ENCODE measurements at places on chromosomes 1 and 21. TPM values are rescaled to one million over a fixed set of nuclear protein-coding genes. Genes with fewer than 3 reads are reported as not detected.
A peak's percentile ranks its signal among the peaks of the same experiment; 100 is the strongest.

GRCh38 chr1:7539769-7540175 lies 231.3 kb upstream of the VAMP3 start:
- DNase-seq, result peak; percentile 79
- peaks cover 7% of the 10 kb centered on the region for H3K4me1 ChIP-seq
- no peak overlapping the region for H3K4me3 ChIP-seq
- no peak overlapping the region for H3K27ac ChIP-seq
- H3K36me3 ChIP-seq, result no peaks in the 10 kb centered on the region
- no peaks in the 10 kb centered on the region for H3K27me3 ChIP-seq

Gene OR2L5
- total RNA-seq, result not detected

DNA sequence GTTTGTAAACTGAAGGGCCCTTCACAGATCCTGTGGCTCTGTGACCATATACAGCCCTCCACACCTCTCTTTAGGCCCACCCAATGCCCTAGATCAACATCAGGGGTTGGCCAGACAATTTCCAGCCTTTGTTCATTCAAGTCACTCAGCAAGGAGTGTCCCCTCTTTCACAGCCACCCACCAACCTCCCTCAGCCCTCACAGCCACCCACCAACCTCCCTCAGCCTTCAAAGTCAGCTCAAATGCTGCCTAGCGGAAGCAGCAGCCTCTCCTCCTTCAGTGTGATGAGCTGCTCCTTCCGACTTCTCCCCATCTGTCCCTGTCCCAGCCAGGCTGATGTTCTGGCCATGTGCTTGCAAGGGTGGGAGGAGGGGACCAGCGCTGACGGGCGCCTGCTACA lies 71.4 kb downstream of the DMRTB1 start:
- no peak for DNase-seq
- H3K4me1 ChIP-seq, result peaks cover 18% of the 10 kb centered on the region
- no peak overlapping the region for H3K4me3 ChIP-seq
- H3K36me3 ChIP-seq, result no peaks in the 10 kb centered on the region
- H3K27ac ChIP-seq, result no peak overlapping the region

GRCh38 chr1:209885403-209886218 lies 52.4 kb upstream of the SYT14 start:
- H3K36me3 ChIP-seq, result no peaks in the 10 kb centered on the region
- H3K4me1 ChIP-seq, result peaks cover 3% of the 10 kb centered on the region
- no peaks in the 10 kb centered on the region for H3K27me3 ChIP-seq
- H3K4me3 ChIP-seq, result no peak overlapping the region
- no peak overlapping the region for H3K27ac ChIP-seq
- DNase-seq, result no peak

- H3K4me1 ChIP-seq, result no peaks in the 10 kb centered on the region
- no peaks in the 10 kb centered on the region for H3K27me3 ChIP-seq
- DNase-seq, result peak; percentile 17
- H3K4me3 ChIP-seq, result no peak overlapping the region
Measured at GRCh38 chr1:242147096-242147976, 148.4 kb upstream of the MAP1LC3C start.

- H3K27me3 ChIP-seq, result peaks cover 3% of the 10 kb centered on the region
- H3K36me3 ChIP-seq, result no peaks in the 10 kb centered on the region
- H3K27ac ChIP-seq, result no peak overlapping the region
- peaks cover 17% of the 10 kb centered on the region for H3K4me1 ChIP-seq
- no peak overlapping the region for H3K4me3 ChIP-seq
Measured at GRCh38 chr1:181499825-181500224, 16.5 kb downstream of the CACNA1E start.

GRCh38 chr1:108843390-108844137 lies 13.3 kb downstream of the AKNAD1 start:
- no peak overlapping the region for H3K27ac ChIP-seq
- H3K27me3 ChIP-seq, result no peaks in the 10 kb centered on the region
- H3K36me3 ChIP-seq, result no peaks in the 10 kb centered on the region
- no peak overlapping the region for H3K4me3 ChIP-seq

DNA sequence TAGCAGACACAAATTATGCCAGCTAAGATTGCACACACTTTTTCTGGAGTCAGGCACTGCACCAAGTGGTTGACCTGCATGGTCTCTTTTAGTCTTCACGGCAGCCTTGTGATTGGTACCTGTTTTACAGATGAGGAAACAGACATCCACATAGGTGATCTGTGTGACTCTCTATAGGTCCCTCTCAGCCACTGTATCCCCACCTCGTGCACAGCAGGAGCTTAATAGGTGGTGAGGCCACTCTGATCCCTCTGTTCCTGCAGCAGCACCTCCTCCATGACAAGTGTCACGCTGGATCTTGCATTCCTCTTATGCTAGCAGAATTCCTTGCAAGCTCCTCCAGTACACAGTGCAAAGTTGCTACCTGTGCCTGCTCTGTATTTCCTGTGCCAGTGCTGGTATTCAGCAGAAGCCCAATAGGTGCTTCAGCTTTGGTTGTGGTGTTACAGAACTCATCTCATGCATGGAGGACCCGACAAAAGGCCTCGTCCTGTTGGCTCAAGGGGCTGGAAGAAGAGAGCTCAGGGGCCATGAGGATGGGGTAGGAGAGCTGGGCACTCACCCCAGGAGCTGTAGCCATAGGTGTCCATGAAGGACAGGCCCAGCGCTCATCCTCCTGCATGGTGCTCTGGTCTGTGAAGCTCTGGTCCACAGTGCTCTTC lies 546.7 kb downstream of the PTPRU start:
- H3K4me1 ChIP-seq, result no peaks in the 10 kb centered on the region
- H3K27ac ChIP-seq, result no peak overlapping the region
- H3K36me3 ChIP-seq, result no peaks in the 10 kb centered on the region

GRCh38 chr1:20281801-20282200 lies 8.9 kb upstream of the VWA5B1 start:
- H3K4me1 ChIP-seq, result peaks cover 11% of the 10 kb centered on the region
- H3K27me3 ChIP-seq, result no peaks in the 10 kb centered on the region
- H3K27ac ChIP-seq, result no peak overlapping the region
- DNase-seq, result no peak

Gene MEX3A
- 11.0 TPM for total RNA-seq

GRCh38 chr1:212514056-212514614 lies 81.4 kb downstream of the NENF start:
- peaks cover 14% of the 10 kb centered on the region for H3K4me1 ChIP-seq
- no peak overlapping the region for H3K4me3 ChIP-seq
- peaks cover 26% of the 10 kb centered on the region for H3K27me3 ChIP-seq
- H3K27ac ChIP-seq, result no peak overlapping the region
- no peaks in the 10 kb centered on the region for H3K36me3 ChIP-seq
- no peak for DNase-seq

- H3K4me3 ChIP-seq, result no peak overlapping the region
- H3K27me3 ChIP-seq, result no peaks in the 10 kb centered on the region
- H3K4me1 ChIP-seq, result no peaks in the 10 kb centered on the region
Measured at GRCh38 chr1:219461981-219462400, 150.9 kb downstream of the ZC3H11B start.

GRCh38 chr1:192539297-192540092 lies 36.1 kb upstream of the RGS1 start:
- no peak overlapping the region for H3K4me3 ChIP-seq
- peak overlapping the region; percentile 90 for H3K27ac ChIP-seq
- no peaks in the 10 kb centered on the region for H3K27me3 ChIP-seq
- DNase-seq, result peak; percentile 84
- H3K4me1 ChIP-seq, result peaks cover 17% of the 10 kb centered on the region
- H3K36me3 ChIP-seq, result no peaks in the 10 kb centered on the region

Gene ILDR2
- total RNA-seq, result 3.4 TPM

DNA sequence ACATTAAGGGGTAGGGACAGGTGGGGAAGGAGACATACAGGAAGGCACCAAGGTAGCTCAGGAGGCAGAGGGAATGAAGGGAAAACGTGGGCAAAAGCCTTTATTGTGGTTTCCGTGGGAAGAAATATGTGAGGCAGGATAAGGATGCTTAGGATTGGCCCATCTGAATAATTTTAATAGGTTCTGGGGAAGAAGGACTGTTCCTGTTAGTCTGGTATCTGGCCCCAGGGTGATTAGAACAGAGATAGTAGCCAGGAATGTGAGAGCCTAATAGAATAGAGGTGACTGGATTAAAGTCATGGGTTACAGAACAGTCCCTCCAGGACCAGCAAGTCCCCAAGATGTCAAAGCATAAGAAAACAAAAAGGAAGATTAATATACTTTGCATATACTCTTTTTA lies 545.2 kb upstream of the CAMK1G start:
- no peaks in the 10 kb centered on the region for H3K4me1 ChIP-seq
- no peaks in the 10 kb centered on the region for H3K36me3 ChIP-seq
- no peak overlapping the region for H3K27ac ChIP-seq
- no peak overlapping the region for H3K4me3 ChIP-seq
- no peaks in the 10 kb centered on the region for H3K27me3 ChIP-seq

Gene AGO3
- 24.4 TPM for total RNA-seq

Gene PLA2G2C
- total RNA-seq, result not detected

GRCh38 chr1:66214901-66215300 lies 319.1 kb upstream of the SGIP1 start:
- H3K27me3 ChIP-seq, result no peaks in the 10 kb centered on the region
- no peak overlapping the region for H3K4me3 ChIP-seq
- DNase-seq, result no peak
- no peaks in the 10 kb centered on the region for H3K4me1 ChIP-seq

Gene GPR25
- total RNA-seq, result not detected

DNA sequence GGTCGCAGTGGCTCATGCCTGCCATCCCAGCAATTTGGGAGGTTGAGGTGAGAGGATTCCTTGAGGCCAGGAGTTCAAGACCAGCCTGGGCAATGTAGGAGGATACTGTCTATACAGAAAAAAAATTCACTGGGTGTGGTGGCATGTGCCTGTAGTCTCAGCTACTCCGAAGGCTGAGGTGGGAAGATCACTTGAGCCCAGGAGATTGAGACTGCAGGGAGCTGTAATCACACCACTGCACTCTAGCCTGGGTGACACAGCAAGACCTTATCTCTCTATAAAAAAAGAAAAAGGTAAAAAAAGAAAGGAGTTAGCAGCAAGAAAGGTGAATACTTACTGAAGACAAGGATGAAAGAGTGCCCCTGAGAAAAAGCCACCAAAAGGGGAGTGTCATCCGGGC lies 23.7 kb upstream of the BCL10 start:
- no peak overlapping the region for H3K4me3 ChIP-seq
- DNase-seq, result no peak
- H3K4me1 ChIP-seq, result peaks cover 7% of the 10 kb centered on the region
- no peaks in the 10 kb centered on the region for H3K27me3 ChIP-seq
- no peaks in the 10 kb centered on the region for H3K36me3 ChIP-seq
- no peak overlapping the region for H3K27ac ChIP-seq

Gene CA6
- total RNA-seq, result not detected

DNA sequence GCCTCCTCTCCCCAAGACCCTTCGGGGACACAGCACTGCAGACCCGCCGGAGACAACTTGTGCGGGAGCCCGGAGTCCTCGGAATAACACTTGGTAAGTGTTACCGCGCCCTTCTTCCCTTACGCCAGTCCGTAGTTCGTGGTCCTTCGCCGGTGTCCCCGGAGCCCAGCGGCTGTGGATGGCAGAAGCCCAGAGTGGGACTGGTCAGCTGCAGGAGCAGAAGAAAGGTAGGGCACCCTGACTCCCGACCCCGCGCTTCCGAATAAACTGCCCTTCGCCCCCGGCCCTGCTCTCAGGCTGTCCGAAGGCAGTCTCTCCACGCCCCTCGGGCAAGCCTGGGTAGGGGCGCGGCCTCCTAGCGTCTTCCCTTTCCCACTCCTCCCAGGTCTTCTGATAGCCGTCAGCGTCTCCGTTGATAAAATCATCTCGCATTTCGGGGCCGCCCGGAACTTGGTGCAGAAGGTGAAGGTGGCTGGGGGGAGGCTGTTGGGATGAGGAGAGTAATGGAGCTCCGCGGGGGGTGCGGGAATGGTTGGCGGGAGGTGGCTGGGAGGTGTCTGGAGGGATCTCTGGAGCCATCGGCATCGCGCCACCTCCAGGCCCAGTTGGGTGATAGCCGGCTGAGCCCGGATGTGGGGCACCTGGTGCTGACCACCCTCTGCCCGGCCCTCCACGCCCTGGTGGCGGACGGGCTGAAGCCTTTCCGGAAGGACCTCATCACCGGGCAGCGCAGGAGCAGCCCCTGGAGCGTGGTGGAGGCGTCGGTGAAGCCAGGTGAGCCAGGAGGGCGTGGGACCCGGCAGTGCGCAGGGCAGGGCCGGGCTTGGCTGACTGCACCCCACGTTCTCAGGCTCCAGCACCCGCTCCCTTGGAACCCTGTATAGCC lies 4.3 kb downstream of the RUSC1 start:
- no peaks in the 10 kb centered on the region for H3K27me3 ChIP-seq
- H3K27ac ChIP-seq, result peak overlapping the region; percentile 76
- DNase-seq, result peak; percentile 86
- H3K4me1 ChIP-seq, result peaks cover 21% of the 10 kb centered on the region
- no peaks in the 10 kb centered on the region for H3K36me3 ChIP-seq

Gene TRIM67
- 0.13 TPM for total RNA-seq

- DNase-seq, result no peak
- H3K36me3 ChIP-seq, result no peaks in the 10 kb centered on the region
- H3K27me3 ChIP-seq, result no peaks in the 10 kb centered on the region
Measured at GRCh38 chr1:1479547-1480487, 8.3 kb downstream of the ATAD3B start.

DNA sequence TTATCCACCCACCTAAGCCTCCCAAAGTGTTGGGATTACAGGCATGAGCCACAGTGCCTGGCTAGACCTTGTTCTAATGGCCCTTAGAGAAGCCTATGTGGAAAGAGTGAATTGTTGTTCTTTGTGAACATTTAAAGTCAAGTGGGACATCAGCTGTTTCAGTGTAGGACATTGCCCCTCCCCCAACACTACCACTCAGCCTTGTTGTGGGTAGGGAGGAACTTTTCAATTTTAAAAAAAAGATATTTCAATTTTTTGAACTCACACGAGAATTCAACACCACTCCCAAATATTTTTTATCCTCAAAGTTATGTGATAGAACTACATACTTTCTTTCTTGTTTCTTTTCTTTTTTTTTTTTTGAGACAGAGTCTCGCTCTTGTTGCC lies 36.7 kb upstream of the TMEM222 start:
- no peaks in the 10 kb centered on the region for H3K36me3 ChIP-seq
- H3K27ac ChIP-seq, result no peak overlapping the region
- no peaks in the 10 kb centered on the region for H3K4me1 ChIP-seq

- no peak overlapping the region for H3K4me3 ChIP-seq
- H3K36me3 ChIP-seq, result no peaks in the 10 kb centered on the region
- DNase-seq, result no peak
- H3K4me1 ChIP-seq, result peaks cover 27% of the 10 kb centered on the region
Measured at GRCh38 chr1:228963795-228964177, 228.5 kb downstream of the RHOU start.

GRCh38 chr21:43814215-43815106 lies 25.1 kb downstream of the RRP1 start:
- no peaks in the 10 kb centered on the region for H3K4me1 ChIP-seq
- H3K4me3 ChIP-seq, result no peak overlapping the region
- DNase-seq, result no peak
- H3K27me3 ChIP-seq, result no peaks in the 10 kb centered on the region
